ENCODE measurements at places on chromosomes 11 and 22. TPM values are rescaled to one million over a fixed set of nuclear protein-coding genes. Genes with fewer than 3 reads are reported as not detected.

MUC5B gene
- total RNA-seq = not detected

OR52I1 gene
- total RNA-seq = not detected

GRCh38 chr22:30047364-30047738, 32.9 kb upstream of the HORMAD2 start:
- no peak for DNase-seq

GRCh38 chr22:49551897-49552614, 275.6 kb downstream of the BRD1 start:
- no peak for DNase-seq

SEPTIN3 gene
- total RNA-seq = 0.36 TPM

DNA sequence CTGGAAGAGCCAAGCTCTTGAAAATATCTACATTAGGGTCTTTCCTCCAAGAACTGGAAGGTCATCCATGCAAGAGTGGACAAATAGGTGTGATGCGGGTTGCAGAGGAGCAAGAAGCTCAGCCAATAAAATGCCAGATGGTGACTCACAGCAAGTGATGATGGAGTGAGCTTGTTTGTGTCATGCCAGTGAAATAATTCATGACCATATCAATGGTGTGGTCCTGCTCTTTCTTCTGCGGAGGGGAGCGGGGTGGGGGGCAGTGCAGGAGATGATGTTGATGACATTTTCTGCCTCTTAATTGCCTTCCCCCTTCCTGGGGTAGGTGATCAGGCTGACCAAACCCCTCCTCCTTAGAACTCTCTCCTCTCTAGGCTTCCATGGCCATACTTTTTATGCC, 118.5 kb upstream of the TIMP3 start:
- no peak for DNase-seq

DNA sequence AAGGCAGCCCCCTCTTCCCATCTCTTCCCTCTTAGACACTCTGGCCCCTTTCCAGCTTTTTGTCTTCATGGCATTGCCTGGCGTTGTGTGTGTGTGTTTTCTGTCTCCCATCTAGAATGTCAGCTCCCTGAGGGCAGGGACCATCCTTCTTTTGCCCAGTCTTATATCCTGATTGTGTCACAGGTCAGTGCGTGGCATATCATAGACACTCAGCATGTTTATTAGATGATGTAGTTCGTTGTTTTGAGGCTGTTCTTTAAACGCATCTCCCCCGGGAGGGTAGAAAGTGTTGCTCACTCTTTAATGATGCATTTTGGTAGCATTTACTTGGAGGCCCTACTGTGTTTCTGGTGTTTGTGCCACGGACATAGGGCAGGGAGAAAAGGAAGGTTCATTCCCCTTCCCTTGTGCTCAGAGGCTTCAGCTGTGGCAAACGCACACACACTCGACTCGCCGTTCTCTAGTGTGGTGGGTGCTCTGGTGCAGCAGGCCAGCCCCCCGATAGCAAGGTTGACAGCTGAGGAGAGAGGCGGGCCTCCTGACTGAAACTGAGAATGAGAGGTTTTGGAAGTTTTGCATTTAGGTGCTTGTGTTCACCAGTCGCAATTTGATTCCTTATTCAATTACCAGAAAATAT, 60.2 kb downstream of the TNRC6B start:
- no peak for DNase-seq

PGM2L1 gene
- total RNA-seq = 51.3 TPM

GRCh38 chr11:64874308-64875240, 3.8 kb downstream of the EHD1 start:
- no peak for DNase-seq

DNA sequence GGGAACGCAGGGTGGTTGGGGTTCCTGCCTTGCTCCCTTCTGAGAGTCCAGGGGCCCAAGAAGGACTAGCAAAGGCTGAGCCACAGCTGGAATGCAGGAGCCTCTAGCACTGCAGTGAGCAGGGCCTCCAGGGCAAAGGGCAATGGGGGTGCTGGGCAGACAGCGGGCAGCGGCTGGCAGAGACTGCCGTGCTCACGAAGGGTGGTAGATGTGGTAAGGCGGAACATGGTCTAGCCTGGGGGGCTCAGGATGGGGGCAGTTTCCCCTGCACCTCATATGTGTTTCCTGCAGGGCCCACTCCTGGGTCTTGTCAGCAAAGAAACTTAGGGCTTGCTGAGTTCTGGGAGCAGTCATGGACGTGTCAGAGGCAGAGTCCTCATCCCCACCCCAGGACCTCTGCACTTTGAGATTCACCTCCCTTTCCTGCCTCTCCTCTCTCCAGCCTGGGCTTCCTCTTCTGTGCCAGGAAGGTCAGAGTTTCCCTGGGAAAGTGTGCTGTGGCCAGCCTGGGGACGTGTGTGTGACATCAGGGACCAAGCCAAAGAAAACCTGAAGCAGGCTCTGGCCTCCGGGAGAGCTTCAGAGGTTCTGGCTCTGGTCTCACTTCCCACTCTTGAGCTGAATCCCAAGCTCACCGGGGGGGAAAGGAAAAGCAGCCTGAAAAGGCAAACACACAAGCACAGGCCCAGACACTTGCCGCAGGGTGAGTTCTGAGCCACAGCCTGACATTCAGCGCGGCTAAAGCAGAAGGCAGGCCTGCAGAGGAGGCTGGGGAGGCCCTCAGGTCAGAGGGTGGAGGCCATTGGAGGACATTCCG, 4.4 kb downstream of the MOGAT2 start:
- DNase-seq = no peak

GRCh38 chr11:94830722-94831510, 62.8 kb downstream of the AMOTL1 start:
- no peak for DNase-seq

DNA sequence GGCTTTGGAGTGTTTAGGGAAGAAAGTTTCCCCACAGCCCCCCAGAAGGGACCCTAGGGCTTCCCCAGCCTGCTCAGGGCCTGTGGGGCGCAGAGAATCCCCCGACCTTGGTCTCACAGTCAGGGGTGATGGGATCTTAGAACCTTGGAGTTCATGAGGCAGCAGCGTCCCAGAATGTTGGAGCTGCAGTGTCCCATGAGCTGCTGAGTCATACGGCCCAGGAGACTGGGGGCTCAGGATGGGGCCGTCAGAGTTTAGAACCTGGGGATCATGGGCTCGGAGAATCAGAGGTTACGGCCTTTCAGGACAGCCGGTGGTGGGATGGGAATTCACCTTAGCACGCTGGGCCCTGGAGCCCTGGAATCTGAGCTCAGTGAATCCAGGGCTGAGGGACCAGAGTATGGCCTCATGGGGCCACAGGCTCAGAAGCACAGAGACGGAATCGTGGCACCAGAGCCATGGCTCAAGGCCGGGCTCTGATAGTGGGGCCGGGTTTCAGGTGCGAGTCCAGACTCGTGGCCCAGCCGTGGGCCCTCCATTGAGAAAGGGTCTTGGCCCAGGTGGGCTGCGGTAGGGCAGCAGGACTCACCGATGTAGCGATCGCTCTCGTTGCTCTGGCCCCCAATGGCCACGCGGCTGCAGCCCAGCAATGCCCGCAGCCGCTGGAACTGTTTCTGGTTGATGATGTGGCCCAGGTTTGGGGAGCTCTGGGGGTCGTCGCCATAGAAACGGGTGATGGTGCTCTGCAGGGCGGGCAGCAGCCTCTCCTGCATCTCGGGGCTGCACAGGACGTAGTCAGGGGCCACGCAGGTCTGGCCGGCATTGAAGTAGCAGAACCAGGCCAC, 9.5 kb downstream of the ALDH3B2 start:
- no peak for DNase-seq

GRCh38 chr11:77113382-77114088, 10.9 kb downstream of the OMP start:
- peak; percentile 51 for DNase-seq

DNA sequence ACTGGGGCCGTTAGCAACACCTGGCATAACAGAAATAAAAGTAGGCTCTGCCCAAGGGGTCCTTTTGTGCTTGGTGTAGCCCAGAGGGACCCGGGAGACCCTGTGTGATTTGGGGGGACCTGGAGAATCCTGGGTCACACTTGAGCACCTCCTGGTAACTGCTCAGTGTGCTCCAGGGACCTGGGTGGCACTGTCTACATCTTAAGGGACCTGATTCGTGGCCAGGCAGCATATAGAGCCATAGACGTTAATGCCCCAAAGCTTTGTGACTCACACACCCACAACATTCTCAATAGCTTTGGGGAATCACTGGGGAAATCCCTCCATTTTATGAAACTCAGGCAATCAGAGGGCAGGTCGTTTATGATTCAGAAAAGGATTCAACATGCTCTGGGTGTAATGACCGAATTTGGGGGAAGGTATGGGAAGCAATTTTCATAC, 3.6 kb upstream of the IGF2 start:
- no peak for DNase-seq

SYT12 gene
- total RNA-seq = 0.82 TPM

MRGPRX3 gene
- 0.21 TPM for total RNA-seq

DNA sequence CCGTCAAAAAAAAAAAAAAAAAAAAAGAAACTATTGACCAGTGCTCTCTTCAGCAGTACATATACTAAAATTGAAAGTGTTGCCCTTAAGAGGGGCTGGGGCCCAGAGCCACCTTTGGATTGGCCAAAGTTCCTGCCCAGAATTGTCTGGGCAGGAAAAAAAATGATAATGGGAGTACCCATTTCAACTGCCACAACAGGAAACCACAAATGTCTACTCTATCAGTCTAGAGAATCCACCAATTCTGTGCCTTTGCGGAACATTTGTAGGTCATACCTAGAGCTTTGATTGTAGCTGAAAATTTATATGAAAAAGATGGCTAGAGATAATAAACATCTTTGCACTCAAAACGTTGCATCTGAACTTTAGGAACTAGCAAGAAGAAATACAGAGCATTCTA, 69.4 kb downstream of the FAM76B start:
- no peak for DNase-seq

DNA sequence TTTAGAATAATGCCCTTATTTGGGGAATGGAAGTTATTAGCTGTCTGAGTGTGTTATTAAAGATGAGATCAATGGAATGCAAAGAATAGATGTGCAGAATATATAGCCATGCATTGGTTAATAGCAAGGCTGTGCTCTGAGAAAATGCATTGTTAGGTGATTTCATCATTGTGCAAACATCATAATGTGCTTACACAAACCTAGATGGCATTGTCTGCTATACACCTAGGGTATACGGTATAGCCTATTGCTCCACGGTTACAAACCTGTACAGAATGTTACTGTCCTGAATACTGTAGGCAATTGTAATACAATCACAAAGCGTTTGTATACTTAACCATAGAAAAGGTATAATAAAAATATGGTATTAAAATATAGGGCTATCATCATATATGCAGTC, 25.5 kb downstream of the SLC5A12 start:
- DNase-seq = no peak

GRCh38 chr11:71364176-71364671, 84.0 kb downstream of the DHCR7 start:
- no peak for DNase-seq

- no peak for DNase-seq
Observed at GRCh38 chr22:28019360-28019759, 100.3 kb upstream of the PITPNB start.

OMP gene
- total RNA-seq = not detected

GUCY1A2 gene
- total RNA-seq = 0.10 TPM

RBM7 gene
- 44.8 TPM for total RNA-seq

MYRF gene
- 1.5 TPM for total RNA-seq

DNAJB7 gene
- total RNA-seq = not detected

GRCh38 chr11:58433638-58434203, 5.8 kb upstream of the OR5B2 start:
- DNase-seq = no peak
